ENCODE measurements at places on chromosomes 4 and X. TPM values are rescaled to one million over a fixed set of nuclear protein-coding genes. Genes with fewer than 3 reads are reported as not detected.

- DNase-seq, result no peak
These were observed 1.2 kb upstream of the CNKSR2 start for GRCh38 chrX:21373001-21373400.

DNA sequence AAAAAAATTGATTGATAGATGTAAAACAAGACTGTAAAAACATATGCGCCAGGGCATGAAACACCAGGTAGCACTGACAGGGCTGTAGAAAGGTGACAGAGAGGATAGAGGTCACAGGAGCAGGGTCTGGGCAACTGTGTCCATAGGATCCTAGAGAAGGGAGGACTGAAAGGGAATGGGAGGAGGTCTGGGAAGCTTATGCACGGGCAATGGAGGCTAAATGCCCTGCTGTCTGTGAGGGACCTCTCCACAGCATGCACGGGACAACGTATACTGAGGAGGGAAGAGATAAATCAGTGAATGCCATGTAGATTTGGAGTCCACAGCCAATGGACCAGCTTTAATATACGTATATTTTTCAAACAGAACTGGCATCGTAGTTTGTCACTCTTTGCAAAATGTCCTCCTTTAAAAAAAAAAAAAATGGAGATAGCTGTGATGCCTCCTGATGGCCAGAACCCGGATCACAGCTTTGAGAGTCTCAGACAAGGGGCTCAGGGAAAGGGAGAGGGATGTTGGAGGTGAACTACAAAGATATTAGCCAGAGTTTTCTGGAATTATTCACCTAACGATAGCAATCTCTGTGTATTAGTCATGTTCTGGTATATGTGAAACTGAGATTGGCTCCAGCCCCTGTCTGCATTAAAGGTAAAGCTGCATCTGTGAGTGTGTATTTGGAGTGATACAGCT, 16.0 kb downstream of the RAB40A start:
- DNase-seq, result no peak

The GABRQ gene
- 0.32 TPM for total RNA-seq

The CYBB gene
- 9.7 TPM for total RNA-seq

The MAGED4 gene
- 0.49 TPM for total RNA-seq
